ENCODE measurements at places on chromosomes 2 and 18. TPM values are rescaled to one million over a fixed set of nuclear protein-coding genes. Genes with fewer than 3 reads are reported as not detected.
A peak's percentile ranks its signal among the peaks of the same experiment; 100 is the strongest.

DNA sequence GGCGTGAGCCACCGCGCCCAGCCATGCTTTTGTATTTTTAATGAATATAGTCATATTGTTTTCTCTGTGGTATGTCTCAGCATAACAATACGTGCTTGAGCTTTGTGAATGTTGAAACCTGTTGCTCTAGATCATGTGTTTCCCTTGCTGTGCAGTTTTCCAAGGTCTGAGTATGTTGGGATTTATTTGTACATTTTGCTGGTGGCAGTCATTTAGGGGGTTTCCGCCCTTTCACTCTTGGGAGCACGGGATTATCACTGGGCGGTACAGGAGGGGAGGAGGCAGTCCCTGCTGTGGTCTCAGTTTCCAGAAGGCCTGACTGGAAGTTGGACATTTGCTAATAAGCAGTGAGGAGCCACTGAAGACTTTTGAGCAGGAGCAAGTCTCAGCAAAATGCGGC is 24.9 kb upstream of the CATIP start:
- peaks cover 42% of the 10 kb centered on the region for H3K4me1 ChIP-seq
- no peak for DNase-seq
- H3K27me3 ChIP-seq = no peaks in the 10 kb centered on the region
- no peak overlapping the region for H3K27ac ChIP-seq

EGR4 gene
- 1.2 TPM for total RNA-seq

CRYGD gene
- not detected for total RNA-seq

PSMG2 gene
- total RNA-seq = 59.0 TPM

DSG2 gene
- total RNA-seq = 117 TPM

GRCh38 chr18:7072593-7072992 is 45.0 kb downstream of the LAMA1 start:
- DNase-seq = no peak
- H3K4me3 ChIP-seq = no peak overlapping the region
- peaks cover 17% of the 10 kb centered on the region for H3K4me1 ChIP-seq

GPR75 gene
- 4.1 TPM for total RNA-seq

GRCh38 chr18:69257861-69258458 is 142.7 kb upstream of the DOK6 start:
- no peaks in the 10 kb centered on the region for H3K27me3 ChIP-seq
- H3K4me3 ChIP-seq = no peak overlapping the region
- H3K27ac ChIP-seq = no peak overlapping the region
- DNase-seq = no peak
- no peaks in the 10 kb centered on the region for H3K36me3 ChIP-seq
- no peaks in the 10 kb centered on the region for H3K4me1 ChIP-seq

CERKL gene
- total RNA-seq = 2.9 TPM

DNA sequence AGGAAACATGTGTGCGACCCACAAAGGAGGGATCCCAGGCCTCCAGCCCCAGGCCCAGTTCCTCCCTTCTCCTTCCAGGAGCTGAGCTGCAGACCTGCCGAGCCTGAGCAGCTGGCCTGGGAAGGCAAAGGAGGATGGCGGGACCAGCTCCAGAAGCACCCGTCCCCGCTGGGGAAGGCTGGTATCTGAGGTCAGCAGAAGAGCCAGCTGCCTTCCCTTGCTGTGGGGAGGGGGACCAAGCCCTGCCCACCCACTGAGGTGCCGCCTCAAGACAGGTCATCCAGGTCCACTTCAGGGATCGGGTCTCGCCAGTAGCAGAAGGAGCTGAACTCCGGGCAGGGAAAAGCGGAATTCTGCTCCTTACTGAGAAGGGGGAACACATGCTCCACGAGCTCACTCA is 73.2 kb downstream of the EMILIN2 start:
- DNase-seq = peak; percentile 48
- no peak overlapping the region for H3K4me3 ChIP-seq
- no peaks in the 10 kb centered on the region for H3K27me3 ChIP-seq
- peaks cover 26% of the 10 kb centered on the region for H3K36me3 ChIP-seq
- H3K27ac ChIP-seq = no peak overlapping the region
- peaks cover 10% of the 10 kb centered on the region for H3K4me1 ChIP-seq

DNA sequence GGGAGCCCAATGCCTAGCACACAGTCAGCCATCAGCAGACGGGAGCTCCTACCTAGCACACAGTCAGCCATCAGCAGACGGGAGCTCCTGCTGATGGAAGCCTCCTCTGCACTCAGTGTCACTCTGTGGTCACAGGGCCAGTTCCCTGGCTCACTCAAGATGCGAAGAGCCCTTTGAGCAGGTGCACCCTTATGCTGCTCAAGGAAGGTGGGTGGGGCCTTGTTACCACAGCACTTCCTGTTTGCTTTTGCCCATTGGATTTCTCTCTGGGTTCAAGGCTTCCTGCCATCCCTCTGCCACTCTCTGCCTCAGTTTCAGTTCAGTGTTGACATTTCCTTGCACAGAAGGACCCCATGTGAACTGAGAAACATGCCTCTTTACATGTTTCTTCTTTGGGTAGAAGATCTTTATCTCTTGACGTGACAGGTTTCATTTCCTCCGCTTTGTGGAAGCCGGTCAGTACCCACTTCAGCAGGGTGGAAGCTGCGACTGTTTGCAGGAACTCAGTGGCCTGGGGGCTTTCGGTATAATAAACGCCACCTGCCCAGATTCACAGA is 11.6 kb downstream of the TRIB2 start:
- no peak for DNase-seq
- H3K27ac ChIP-seq = no peak overlapping the region
- peaks cover 43% of the 10 kb centered on the region for H3K4me1 ChIP-seq
- H3K36me3 ChIP-seq = peaks cover 71% of the 10 kb centered on the region
- H3K27me3 ChIP-seq = no peaks in the 10 kb centered on the region
- no peak overlapping the region for H3K4me3 ChIP-seq

DNA sequence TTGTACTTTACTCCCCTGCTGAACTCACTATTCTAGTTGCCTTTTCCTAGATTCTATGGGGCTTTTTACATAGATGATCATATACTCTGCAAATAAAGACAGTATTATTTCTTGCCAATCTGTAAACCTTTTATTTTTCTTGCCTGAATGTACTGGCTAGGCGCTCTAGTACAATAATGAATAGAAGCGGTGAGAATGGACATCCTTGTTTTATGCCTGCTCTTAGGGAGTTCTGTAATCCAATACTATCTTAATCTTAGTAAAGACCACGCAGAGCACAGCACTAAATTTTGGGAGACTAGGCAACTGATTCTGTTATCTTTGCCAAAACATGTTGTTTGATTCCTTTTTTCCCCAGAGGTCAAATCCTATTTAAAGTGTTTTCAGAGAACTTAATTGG is 7.0 kb downstream of the KRCC1 start:
- H3K27me3 ChIP-seq = no peaks in the 10 kb centered on the region
- no peak overlapping the region for H3K27ac ChIP-seq
- no peak for DNase-seq
- H3K36me3 ChIP-seq = peaks cover 14% of the 10 kb centered on the region
- peaks cover 7% of the 10 kb centered on the region for H3K4me1 ChIP-seq

DNA sequence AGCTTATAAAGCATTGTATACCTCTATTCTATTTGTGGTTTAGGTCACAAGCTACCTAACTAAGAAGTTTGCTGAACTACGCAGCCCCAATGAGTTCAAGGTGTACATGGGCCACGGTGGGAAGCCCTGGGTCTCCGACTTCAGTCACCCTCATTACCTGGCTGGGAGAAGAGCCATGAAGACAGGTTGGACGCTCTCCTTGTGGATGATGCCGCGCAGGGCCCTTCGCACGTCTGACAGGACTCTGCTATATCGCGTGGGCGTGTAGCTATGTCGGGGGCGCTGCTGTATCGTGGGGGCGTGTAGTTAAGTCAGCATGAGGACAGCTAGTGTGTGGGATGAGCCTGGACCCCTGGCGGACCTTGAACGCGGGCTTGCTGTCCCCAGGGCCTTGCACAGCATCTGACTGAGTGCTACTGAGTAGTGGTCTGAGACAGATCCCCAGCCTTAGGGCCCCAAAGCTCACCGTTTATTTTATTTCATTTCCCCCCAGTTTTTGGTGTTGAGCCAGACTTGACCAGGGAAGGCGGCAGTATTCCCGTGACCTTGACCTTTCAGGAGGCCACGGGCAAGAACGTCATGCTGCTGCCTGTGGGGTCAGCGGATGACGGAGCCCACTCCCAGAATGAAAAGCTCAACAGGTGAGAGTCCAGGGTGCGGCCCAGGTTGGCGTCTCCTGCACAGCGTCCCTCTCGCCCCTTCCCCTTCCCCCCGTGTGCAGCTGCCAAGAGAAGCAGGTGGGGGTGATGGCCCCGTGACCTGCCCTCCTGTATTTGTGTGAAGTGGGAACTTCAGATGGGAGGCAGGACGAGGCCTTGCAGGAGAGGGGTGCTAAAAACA is 15.6 kb upstream of the CNDP1 start:
- peaks cover 7% of the 10 kb centered on the region for H3K4me1 ChIP-seq
- peak; percentile 55 for DNase-seq
- H3K36me3 ChIP-seq = peaks cover 60% of the 10 kb centered on the region
- H3K4me3 ChIP-seq = no peak overlapping the region
- no peak overlapping the region for H3K27ac ChIP-seq

GRCh38 chr2:170224692-170225294 is 46.8 kb downstream of the MYO3B start:
- H3K4me3 ChIP-seq = no peak overlapping the region
- H3K27ac ChIP-seq = no peak overlapping the region
- H3K4me1 ChIP-seq = peaks cover 19% of the 10 kb centered on the region
- no peak for DNase-seq
- no peaks in the 10 kb centered on the region for H3K27me3 ChIP-seq

TYMS gene
- 65.3 TPM for total RNA-seq

DNA sequence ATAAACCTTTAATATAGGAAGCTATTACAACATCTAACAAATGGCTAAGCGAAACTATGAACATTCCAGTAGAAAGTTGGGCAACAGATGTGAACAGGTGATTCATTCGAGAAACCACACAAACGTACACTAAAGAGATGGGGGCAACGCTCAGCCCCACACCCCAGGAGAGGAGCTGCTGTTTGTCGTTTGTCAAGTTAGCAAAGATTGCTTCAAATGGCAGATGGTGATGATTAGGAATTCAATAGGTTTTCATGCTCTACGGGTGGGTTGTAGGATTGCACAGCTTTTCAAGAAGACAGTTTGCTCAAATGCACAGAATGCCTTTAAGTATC is 154.7 kb upstream of the HDAC4 start:
- peaks cover 38% of the 10 kb centered on the region for H3K27me3 ChIP-seq
- DNase-seq = no peak
- H3K4me1 ChIP-seq = no peaks in the 10 kb centered on the region
- H3K36me3 ChIP-seq = no peaks in the 10 kb centered on the region
- no peak overlapping the region for H3K27ac ChIP-seq
- H3K4me3 ChIP-seq = no peak overlapping the region

GRCh38 chr2:108554528-108554927 is 20.3 kb downstream of the LIMS1 start:
- H3K4me3 ChIP-seq = no peak overlapping the region
- DNase-seq = no peak

- H3K4me1 ChIP-seq = peaks cover 30% of the 10 kb centered on the region
- H3K36me3 ChIP-seq = peaks cover 10% of the 10 kb centered on the region
- H3K27me3 ChIP-seq = no peaks in the 10 kb centered on the region
- no peak for DNase-seq
Measured at GRCh38 chr2:221517696-221518151, 54.4 kb downstream of the EPHA4 start.
